Stimulated activated CD4-positive, alpha-beta T cell treated with anti-CD3 and anti-CD28 coated beads, Interleukin-2, amount 100 ng/mL, for 4 hours (primary cell): ENCODE measurements at places on chromosomes 7 and 10.

GRCh38 chr7:34752929-34753328 lies 94.9 kb downstream of the NPSR1 start:
- DNase-seq = no peak

GRCh38 chr10:49282879-49283341 lies 16.1 kb upstream of the C10orf71 start:
- no peak for DNase-seq

DNA sequence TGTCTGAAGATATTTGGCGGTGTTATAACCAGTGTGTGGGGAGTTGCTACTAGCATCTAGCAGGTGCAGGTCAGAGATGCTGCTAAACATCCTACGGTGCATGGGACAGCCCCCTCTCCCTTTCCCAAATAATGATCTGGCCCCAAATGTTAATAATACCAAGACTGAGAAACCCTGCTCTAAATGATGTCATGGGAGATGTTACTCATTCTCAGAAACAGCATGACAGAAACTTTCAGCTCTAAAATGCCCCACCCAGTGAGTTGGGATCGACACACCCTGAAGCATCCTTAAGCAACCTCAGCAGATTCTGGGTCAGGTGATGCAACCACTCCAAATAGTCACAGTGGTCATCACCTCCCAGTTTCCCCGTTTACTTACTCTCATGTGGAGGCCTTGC lies 108.8 kb upstream of the MPP7 start:
- DNase-seq = no peak

- no peak for DNase-seq
These were observed 448.5 kb downstream of the NXPH1 start for GRCh38 chr7:8881916-8882315.

- no peak for DNase-seq
These were observed 82.6 kb upstream of the ZMIZ1 start for GRCh38 chr10:78985973-78986818.

DNA sequence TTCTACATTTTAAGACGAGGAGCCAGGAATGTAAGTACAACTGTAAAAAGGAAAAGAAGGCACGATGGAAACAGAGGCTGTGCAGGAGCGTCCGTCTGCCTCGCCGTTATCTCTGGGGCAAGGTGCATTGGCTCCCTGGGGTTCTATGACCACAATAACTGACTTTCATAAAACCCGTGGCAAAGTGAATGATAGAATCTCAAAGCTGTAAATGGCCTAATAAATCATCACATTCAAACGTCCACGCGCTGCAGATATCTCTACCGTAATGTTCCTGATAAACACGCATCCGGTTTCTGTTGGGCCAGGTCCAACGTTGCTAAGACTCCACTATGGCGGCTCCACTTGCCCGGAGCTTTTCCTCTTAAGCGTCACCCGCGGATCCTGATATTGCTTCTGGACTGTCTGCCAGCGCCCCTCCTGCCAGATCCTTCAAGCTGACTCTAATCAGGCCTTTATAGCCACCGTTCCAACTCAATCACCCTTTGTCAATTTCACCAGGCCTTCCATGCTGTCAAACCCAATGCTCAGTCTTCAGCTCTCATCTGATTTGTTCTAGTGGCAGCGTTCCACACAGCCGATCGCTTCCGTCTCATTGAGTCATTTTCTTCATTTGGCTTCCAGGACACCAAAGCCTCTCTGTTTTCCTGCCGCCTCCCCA lies 265.6 kb upstream of the FOXK1 start:
- DNase-seq = no peak

GRCh38 chr7:155234158-155234492 lies 63.6 kb upstream of the INSIG1 start:
- DNase-seq = no peak

DNA sequence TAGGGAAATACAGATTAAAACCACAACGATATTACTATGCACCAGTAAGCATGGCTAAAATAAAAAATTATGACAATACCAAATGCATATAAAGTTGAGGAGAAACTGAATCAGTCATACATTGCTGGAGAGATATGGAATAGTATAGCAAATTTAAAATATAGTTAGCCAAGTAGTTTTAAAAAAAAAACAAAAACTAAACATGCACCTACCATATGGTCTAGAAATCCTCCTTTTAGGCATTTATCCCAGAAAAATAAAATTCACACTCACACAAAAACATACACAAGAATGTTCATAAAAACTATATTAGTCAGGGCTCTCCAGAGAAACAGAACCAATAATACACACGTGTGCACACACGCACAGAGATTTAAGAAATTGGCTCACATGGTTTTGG lies 175.8 kb downstream of the IPMK start:
- no peak for DNase-seq

DNA sequence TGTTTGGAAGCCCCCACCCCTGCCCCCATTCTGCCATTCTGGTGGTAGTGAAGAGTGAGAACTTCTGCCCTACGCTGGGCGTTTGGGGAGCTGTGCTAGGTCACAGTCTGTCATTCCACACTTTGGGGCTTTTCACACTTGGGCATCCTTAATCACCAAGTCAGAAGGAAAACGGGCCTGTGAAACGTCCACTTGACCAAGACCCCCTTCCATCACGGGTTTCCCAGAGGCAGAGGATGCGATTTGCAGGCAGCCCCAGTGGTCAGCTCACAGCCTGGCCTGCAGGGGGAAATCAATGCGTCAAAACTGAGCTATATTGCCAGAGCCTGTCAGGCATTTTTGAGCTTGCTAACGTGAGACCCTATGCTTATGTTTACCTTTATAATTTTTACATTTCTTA lies 663.3 kb upstream of the MGMT start:
- DNase-seq = no peak
